ENCODE measurements at places on chromosomes 3 and 15. TPM values are rescaled to one million over a fixed set of nuclear protein-coding genes. Genes with fewer than 3 reads are reported as not detected.
A peak's percentile ranks its signal among the peaks of the same experiment; 100 is the strongest.

DNA sequence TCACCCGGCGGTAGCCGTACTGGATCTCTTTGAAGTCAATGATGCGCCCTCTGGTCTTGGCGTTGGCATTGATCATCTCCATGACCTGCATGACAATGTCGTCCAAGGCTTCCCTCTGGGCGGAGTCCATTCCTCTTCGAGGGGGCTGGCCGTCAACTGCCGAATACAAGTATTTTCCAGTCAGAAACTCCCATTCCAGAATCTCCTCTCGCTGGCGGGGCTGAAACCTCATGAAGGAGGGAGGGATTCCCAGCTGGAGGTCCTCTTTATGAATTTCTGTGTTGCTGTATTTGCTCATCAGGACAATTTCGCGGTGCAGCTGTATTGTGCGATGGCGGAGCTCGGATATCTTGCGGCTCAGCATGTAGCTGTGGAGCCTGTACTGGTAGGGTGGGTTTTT, 73.4 kb downstream of the CHSY1 start:
- DNase-seq, result no peak

DNA sequence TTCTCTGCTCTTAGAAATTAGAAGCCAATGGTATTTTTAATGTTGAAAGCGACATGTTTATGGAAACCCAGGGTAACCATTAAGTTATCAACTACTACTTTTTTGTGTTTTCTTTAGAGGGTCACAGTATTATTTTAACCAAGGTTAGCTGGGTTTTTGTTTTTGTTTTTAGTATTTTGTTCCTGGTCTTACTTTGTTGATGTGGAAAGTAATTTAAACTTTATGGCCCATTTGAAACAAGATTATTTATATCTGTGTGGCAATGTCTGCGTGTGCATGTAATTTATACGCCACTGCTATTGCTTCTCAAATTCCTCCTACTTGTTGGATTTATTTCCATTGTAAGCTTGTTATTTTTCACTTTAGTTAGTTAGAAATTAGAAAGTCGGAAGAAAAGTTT, 722.1 kb upstream of the NR2F2 start:
- no peak for DNase-seq

DNA sequence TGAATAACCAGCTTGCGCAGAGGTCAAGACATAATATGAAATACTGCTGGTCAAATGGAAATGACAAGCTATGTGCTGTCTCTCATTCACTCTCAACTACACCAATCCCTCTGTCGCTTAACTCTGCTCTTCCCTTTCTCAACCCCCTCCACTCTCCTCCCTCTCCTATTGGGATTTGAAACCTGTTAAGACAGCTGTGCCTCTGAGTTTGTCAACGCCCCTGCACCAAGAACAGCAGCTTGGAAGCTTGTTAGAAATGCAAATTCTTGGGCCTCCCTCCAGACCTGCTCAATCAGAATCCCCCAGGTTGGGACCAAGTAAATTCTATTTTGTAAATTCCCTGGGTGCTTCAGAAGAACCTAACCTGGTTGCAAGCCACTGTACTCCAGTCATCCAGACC, 149.7 kb upstream of the ATP2B2 start:
- DNase-seq, result no peak

DNA sequence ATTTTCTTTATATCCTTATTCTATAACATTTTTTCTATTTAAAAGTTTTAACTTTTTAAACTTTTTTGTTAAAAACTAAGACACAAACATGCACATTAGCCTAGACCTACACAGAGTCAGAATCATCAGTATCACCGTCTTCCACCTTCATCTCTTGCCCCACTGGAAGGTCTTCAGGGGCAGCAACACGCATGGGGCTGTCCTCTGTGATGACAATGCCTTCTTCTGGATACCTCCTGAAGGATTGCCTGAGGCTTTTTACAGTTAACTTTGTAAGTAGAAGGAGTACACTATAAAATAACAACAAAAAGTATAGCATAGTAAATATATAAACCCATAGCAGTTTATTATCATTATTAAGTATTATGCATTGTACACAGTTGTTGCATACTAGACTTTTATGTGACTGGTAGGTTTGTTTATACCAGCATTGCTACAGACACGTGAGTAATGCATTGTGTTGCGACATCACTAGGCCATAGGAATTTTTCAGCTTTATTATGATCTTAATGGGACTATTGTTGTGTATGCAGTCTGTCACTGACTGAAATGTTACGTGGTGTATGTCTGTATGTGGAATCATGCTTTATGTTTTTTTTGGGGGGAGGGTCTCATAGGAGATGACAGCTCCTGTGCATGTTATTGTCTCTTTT, 18.2 kb downstream of the ATP1B3 start:
- DNase-seq, result no peak

DNA sequence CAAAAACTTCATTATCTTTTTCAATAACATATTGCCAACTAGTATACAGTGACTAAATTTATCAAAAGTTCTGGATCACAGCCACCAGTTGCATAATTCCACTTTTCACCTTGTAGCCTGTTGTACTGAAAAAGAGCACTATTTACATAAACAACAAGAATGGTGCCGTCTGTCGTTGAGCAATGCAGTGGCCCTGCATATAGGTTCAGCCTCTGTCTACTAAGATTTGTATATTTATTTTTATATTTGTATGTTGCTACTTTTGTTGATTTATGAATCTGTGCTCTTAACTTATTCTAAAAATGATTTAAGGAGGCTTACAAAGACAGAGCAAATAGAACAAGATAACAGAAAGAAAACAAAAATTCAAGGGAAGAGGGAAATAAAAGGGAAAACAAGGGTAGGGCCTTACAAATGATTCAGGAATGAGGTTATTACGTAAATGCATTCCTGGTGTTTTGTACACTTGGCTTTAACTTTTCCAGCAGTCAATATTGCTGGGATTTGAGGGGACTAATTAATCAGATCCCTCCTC, 257.6 kb upstream of the STT3B start:
- DNase-seq, result no peak

DNA sequence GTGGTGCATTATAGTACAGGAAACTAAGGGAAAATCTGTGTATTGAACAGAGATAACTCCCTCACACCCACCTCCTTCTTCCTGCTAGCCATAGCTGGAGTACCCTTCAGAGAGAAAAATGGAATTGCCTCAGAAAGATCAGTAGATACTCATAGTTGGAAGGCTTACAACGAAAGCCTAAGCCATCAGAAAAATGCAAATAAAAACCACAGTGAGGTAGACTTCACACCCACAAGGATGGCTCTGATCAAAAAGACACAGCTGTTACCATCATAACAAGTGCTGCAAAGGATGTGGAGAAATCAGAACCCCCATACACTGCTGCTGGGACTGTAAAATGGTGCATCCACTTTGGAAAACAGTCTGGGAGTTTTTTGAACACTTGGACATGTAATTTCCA, 7.4 kb upstream of the DLG1 start:
- DNase-seq, result no peak

DNA sequence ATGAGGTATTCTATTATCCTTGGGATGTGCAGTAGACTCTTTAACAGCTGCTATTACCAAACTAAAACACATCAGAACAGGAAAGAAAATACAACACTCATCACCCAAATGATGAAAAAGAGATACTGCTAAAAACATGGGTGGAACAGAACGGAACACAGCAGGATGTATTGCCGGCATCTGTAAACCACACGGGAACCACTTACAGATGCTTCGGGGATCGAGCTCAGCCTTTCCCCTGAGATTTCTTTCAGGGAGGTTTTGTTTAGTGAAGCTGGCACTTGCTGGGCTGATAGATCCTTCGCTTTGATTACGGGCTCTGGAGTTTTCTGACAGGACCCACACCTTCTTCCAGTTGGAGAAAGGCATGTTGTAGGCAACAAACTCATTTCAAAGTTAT, 182.3 kb upstream of the FAM3D start:
- DNase-seq, result no peak

- peak; percentile 80 for DNase-seq
Observed at GRCh38 chr15:58224068-58224467, 85.9 kb downstream of the AQP9 start.

DNA sequence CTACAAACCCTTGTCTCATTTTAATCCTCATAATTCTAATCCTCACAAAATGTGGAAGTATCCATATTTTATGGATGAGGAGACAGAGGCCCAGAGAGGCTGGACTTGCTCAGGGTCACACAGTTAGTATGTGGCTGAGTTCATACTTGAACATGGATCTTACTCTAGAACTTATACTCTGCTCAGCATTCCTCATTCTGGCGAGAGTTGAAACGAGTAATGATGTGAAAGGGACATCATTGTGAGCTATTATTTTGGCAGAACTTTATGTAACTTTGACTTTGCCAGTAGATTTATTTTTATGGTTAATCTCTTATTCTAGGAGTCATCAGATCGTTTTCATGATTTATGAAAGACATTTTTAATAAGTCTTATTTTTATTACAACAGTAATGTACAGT, 17.5 kb downstream of the AKAP13 start:
- no peak for DNase-seq

DNA sequence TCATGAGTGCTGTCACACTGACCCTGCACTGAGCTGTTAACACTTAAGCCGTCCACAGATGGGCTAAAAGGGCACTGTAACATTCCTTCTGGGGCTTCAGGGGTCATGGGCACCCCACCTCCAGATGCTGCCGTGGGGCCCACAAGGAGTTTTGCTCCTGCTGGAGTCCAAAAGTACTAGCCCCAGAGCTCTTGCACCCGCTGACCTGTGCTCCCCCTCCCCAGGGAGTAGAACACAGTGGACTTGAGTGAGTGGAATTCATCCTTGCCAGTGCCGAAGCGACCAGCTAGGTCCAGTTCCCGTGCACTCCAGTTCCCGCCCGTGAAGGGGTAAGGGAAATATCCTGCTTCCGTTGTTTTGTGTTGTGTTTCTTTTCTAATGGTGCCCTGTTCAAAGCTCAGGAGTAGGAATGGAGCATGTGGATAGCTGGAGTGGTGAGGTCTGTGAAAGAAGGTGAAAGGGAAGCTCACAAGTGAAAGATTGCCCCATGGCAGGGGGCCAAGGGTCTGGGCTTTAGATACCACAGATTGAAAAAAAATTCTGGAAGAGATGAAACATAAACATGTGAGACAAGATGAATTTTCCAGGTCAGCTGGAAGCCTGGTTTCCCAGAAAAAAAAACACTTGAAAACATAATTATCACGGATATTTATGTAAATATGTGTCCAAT, 36.6 kb downstream of the SLCO2A1 start:
- DNase-seq, result no peak

DNA sequence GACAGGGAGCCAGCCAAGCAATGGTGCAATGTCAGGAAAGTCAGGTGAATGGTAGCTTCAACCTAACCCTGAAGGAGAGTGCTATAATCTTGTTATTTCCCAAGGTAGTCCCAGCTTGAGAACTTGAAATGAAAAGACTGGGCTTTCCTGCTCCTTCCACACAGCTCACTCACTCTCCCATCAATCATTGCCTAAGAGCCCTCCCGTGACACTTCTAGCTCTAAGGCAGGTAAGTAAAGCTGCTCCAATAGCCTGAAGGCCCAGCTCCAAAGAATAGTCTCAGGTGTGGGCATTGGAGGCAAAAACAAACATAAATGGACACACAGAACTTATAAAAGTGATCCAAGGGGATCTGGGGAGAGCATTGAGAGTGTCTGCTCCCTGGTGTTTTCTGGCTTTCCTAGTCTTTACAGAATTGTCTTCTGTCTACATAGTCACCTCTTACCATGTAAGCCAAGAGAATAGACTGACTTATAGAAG, 63.1 kb upstream of the TBC1D5 start:
- DNase-seq, result no peak

- DNase-seq, result no peak
Observed at GRCh38 chr3:62237286-62237948, 135.9 kb downstream of the FEZF2 start.

- DNase-seq, result no peak
Observed at GRCh38 chr3:33145901-33146580, 32.2 kb downstream of the CRTAP start.

- no peak for DNase-seq
Observed at GRCh38 chr3:55894605-55895004, 407.5 kb upstream of the WNT5A start.

- no peak for DNase-seq
Observed at GRCh38 chr3:83248454-83248853, 1487.0 kb upstream of the GBE1 start.

GRCh38 chr15:93801206-93801605, 430.2 kb upstream of the MCTP2 start:
- DNase-seq, result no peak

- peak; percentile 74 for DNase-seq
Observed at GRCh38 chr15:74889390-74889882, 406 bp upstream of the MPI start.

AKAP13 gene
- 104 TPM for polyA plus RNA-seq

METTL6 gene
- polyA plus RNA-seq, result 8.8 TPM

KLHL40 gene
- 0.29 TPM for polyA plus RNA-seq

SLC2A2 gene
- not detected for polyA plus RNA-seq

DENND6A gene
- 5.5 TPM for polyA plus RNA-seq

RTP1 gene
- not detected for polyA plus RNA-seq
